ENCODE measurements at places on chromosomes 11 and 22.

GRCh38 chr22:48234011-48234410 is 1471.6 kb downstream of the TBC1D22A start:
- DNase-seq = no peak

DNA sequence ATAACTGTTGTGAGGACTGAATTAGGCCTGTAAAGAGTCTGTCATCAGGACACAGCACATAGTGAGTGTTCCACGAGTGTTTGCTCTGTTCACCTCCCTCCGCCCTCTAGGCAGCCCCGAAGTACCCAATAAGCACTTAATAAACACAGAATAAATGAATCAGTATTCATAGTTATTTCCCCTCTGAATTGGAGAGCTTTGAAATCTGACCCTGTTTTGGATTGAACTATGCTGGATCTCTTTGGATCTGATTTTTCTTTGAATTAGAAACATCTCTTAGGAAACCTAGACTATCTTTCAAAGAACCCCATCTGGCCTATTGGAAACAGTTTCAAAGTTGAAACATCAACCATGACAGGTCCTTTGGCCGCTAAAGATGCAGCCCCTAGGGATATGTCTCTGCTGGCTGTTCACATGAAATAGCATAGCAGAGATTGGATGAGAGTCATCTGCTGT is 615.5 kb downstream of the NTM start:
- no peak for DNase-seq

DNA sequence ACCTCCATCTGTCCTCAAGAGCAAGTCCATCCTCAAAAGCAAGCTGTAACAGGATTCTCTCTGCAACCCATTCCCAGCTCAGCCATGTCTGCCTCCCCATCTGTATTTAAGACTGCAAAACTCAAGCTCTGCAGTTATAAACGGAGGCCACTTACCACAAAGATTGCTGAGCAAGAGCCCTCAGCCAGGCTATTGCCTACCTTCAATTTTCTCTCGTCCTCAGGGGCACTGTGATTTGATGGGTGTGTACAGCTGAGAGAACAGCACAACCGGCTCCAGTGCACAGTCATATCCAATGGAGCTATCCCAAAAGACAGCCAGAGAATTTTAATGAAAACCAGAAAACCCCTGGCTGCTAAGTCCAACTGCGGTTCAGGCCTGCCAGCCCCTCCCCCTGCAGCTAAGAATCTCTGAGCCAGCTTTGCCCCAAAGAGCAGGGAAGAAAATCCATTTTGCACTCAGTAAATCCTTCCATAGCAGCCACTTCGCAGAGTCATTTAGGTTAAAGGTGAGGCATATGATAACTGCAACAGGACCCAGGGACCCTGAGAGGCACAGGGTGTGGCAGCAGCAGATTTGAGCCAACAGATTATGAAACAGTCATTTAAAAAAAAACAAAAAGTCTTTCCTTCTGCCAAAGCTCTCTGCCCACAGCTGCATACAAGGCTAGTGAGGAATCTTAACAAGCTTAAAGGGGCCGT is 37.6 kb downstream of the RAB30 start:
- no peak for DNase-seq

- DNase-seq = no peak
These were observed 16.4 kb downstream of the ZBED4 start for GRCh38 chr22:49869845-49870712.

- DNase-seq = no peak
These were observed 149.1 kb upstream of the SOX6 start for GRCh38 chr11:16505481-16505880.

Data from stimulated activated naive CD4-positive, alpha-beta T cell treated with Interleukin-2 at 50 U/mL for 16 hours (primary cell).